Astrocyte of the spinal cord (primary cell): ENCODE measurements at places on chromosomes 4 and X.

DNA sequence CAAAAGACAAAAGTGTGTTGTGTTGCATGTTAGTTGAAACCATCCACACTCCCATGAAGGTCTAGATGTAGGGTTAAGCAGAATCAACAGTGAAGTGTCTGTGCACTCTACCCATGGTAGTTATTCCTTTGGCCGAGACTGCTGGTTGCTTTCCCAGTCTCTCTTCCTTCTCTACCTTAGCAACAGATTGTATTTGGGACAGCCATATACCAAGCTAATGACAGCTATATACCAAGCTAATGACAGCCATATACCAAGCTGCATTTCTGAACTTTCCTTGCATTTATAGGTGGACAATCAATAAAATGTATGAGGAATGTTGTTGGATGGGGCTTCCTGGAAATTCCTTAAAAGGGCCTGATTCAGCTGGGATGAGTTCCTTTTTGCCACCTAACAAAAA lies 80.5 kb upstream of the ENPEP start:
- DNase-seq, result no peak

DNA sequence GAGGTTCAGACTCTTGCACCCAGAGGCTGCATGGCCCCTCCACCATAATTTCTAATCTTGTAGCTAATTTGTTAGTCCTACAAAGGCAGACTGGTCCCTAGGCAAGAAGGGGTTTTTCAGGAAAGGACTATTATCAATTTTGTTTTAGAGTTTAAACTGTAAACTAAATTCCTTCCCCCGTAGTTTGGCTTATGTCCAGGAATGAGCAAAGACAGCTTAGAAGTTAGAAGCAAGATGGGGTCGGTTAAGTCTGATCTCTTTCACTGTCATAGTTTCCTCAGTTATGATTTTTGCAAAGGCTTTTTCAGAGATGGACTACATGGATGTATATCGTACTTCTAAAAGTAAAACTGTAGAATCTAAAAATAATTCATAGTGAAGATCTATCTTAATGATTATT lies 258.1 kb upstream of the IL1RAPL1 start:
- DNase-seq, result no peak

DNA sequence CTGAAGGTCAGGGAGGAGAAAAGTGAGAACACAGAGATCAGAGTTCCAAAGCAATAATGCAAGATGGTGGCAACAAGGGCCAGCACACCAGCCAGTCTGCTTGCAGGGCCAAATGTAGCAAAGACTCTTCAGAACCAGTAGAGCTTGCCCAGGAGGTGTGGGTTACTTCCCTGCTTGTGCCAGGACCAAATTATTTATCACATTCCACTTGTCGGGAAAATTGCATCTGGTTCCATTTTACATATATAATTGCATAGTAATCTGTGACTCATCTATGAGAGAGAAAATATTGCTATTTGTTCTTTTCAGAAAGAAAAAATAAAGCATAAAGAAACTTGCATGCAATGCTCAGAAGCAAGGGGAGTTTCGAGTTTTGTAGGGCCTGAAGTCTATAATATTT lies 41.4 kb downstream of the MAML3 start:
- DNase-seq, result no peak

GRCh38 chr4:182023469-182023868 lies 219.7 kb upstream of the TENM3 start:
- DNase-seq, result no peak

- DNase-seq, result no peak
Observed at GRCh38 chr4:39667706-39668105, 29.0 kb upstream of the SMIM14 start.

- no peak for DNase-seq
Observed at GRCh38 chr4:78337244-78338020, 214.1 kb upstream of the ANXA3 start.

DNA sequence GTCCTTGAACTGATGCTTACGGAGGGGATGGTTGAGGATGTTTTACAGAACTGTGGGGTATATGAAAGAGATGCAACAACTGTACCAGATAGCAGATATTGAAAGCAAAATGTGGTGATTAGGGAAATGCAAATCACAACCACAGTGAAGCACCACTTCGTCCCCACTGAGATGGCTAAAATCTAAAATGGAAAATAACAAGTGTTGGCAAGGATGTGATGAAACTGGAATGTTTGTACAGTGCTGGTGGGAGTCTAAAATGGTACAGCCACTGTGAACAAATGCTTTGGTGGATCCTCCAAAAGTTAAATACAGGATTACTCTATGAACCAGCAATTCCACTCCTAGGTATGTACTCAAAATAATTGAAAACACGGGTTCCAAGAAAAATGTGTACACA lies 22.9 kb downstream of the XG start:
- DNase-seq, result no peak

GRCh38 chrX:43836435-43837184 lies 45.6 kb downstream of the MAOB start:
- peak; percentile 33 for DNase-seq

DNA sequence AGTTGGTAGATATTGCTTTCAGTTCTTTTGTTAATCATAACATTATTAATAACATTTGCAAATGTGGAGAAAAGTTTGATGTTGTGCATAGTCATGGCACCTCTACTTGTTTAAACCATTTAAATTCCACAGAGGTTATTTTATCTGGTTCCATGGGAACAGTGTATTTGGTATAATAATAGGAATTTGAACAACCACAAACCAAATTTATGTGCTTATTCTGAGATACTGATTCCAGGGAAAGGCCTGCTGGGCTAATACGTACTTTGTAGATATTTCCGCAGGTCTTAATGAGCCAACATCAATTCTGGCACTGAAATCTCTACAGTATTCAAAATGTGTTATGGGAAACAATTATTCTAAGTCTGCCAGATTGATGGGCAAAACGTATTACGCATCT lies 319.0 kb downstream of the DKK2 start:
- peak; percentile 77 for DNase-seq

DNA sequence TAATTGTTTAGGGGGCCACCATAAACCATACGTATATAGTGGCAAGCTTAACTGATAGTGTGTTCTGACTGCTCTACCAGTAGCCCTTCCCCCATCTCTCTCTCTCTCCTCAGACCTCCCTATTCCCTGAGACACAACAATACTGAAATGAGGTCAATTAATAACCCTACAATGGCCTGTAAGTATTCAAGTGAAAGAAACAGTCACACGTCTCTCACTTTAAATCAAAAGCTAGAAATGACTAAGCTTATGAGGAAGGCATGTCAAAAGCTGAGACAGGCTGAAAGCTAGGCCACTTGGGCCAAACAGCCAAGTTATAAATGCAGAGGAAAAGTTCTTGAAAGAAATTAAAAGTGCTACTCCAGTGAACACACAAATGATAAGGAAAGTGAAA lies 78.0 kb downstream of the PRDM5 start:
- DNase-seq, result no peak

GRCh38 chrX:129996120-129996519 lies 13.7 kb downstream of the BCORL1 start:
- DNase-seq, result peak; percentile 26

DNA sequence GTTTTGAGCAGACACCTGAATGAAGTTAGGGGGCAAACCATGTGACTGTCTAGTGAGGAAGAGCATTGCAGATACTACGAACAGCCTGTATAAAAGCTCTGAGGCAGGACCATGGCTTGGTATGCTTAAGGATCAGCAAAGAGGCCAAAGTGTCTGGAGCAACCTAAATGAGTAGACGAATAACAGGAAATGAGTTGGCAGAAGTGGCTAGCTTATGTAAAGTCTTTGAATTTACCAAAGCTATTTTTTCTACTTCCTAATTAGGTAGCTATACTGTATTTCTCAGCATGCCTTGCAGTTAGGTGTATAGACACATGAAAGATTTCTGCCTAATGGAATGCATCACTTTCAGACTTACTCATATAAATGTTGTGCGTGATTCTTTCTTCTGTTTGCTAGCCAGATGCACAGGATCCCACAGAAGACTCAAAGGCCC lies 9.3 kb upstream of the GPRIN3 start:
- DNase-seq, result peak; percentile 44

GRCh38 chr4:32226204-32226603 lies 1506.0 kb downstream of the PCDH7 start:
- DNase-seq, result peak; percentile 83

GRCh38 chrX:119677654-119677981 lies 15.3 kb downstream of the SEPTIN6 start:
- DNase-seq, result no peak

GRCh38 chr4:85669204-85669603 lies 194.3 kb downstream of the ARHGAP24 start:
- DNase-seq, result no peak

GRCh38 chr4:87949961-87950360 lies 25.6 kb upstream of the SPP1 start:
- DNase-seq, result peak; percentile 43

GRCh38 chr4:83961575-83961974 lies 425.7 kb downstream of the GPAT3 start:
- peak; percentile 34 for DNase-seq

DNA sequence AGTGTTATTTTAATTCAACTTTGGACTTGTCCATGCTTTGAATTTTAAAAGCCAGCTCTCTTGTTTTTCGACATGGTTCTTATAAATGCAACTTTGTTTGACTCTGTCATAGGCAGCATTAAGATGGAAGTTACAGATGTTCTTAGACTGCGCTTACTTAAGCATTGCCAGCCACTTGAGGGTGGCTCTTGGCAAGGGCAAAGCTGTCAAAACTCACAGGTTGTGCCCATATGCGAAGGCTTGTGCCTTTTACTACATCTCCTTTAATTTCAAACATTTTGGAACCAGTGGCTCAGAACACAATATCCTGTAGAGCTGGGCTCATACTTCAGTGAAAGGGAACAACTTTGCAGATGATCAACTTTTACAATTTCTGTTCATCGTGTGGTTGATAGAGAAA lies 135.5 kb downstream of the TRAM1L1 start:
- DNase-seq, result no peak

DNA sequence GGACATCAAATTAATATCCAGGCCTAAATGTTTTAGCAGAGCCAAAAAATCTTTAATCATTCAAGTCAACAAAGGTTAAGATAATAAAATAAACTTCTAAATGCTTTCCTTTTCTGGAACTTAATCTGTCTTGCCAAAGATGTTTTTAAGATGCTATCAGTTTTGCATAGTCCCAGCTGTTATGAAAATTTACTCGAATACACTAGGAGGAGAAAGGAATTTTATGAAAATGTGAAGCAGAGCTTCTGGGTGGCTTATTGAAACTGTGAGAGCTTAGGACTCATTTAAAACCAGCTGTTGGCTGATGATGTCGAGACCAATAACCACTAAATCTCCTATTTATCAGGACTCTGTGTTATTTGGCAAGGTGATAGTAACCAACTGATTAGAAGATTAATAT lies 202.2 kb upstream of the ETNPPL start:
- no peak for DNase-seq

DNA sequence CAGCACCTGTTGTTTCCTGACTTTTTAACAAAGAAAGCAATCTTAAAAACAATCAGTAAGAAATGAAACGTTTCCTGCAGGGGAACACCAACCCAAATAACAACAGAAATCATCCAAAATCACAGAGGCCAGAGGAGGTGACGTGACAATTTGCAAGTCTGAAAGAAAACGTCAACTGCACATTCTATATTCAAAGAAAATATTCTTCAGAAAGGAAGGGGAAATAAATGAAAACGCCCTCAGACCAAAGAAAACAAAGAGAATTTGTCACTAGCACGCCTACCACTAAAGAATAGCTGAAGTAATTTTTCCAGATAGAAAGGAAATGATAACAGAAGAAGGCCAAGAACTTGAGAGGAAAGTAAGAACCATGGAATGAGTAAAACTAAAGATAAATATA lies 74.4 kb downstream of the CASP3 start:
- DNase-seq, result no peak

DNA sequence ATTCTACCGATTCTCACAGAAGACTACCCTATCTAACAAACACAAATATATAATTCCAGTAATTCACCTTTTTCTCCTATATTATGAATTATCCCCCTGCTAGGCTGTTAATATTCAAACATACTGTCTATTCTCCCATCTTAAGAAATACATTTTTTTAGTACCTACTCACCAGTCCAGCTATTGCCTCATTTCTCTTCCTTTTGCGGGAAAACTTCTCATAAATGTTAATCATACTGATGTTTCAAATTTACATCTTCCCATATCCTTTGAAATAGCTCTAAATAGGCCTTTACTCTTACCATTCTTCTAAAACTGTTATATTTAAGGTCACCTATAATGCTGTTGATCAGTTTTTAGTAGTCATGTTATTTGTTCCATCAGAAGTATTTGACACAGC lies 759.1 kb upstream of the SLIT2 start:
- no peak for DNase-seq

DNA sequence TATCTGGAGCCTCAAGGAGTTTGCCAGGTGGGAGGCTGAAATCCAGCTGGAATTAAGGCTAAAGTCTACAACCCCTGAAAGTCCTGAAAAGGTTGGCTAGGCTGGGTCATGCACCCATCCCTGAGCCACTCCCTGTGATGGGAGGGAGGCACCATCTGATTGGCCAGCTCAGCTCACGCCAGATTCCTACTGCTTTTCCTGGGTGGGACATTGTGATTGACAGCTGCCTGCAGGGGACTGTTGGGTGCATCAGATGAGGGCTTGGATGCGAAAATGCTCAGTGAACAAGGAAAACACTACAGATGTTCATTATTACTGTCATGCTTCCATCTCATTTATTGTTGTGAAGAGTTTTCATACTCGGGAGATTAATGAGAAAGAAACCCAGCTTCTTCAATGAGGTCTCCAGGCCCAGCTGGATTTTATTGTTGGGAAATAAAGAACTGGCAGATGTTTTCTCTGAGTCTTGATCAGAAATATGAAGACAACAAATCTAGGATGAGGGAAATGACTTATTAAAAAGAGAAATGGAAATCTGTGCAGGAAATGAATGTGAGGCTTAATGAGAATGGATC lies 185.9 kb downstream of the STK32B start:
- no peak for DNase-seq

- no peak for DNase-seq
Observed at GRCh38 chrX:16785247-16786138, 773 bp upstream of the TXLNG start.

- peak; percentile 42 for DNase-seq
Observed at GRCh38 chr4:114108869-114109268, 129.4 kb upstream of the ARSJ start.

- DNase-seq, result no peak
Observed at GRCh38 chr4:151600432-151600831, 160.4 kb downstream of the GATB start.

GRCh38 chr4:139833151-139833910 lies 167.7 kb downstream of the MGST2 start:
- no peak for DNase-seq

DNA sequence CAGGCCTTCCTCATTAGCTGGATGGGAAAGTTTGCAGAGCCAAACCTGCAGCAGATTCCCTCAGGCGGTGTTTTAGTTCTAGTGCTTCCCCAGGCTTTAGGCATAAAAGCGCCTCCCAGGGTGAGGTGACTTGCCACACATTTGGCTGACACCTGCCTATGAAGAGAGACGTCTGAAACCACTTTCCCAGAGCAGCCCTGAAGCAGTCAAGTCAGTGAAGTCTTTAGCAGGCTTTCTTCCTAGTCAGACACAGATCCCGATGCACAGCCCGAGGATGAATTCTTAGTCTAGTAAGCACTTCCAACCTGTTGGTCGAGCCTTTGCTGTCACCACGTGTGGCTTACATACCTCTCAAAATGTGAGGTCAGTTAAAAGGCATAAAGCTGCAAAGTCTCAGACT lies 484.1 kb downstream of the SMARCA1 start:
- DNase-seq, result no peak

- DNase-seq, result no peak
Observed at GRCh38 chr4:95835672-95836071, 4.2 kb upstream of the PDHA2 start.

GRCh38 chrX:10174810-10175209 lies 18.0 kb downstream of the CLCN4 start:
- DNase-seq, result no peak
